ENCODE measurements at places on chromosomes 4 and X.

- no peak for DNase-seq
Measured at GRCh38 chr4:20376070-20376469, 124.4 kb downstream of the SLIT2 start.

DNA sequence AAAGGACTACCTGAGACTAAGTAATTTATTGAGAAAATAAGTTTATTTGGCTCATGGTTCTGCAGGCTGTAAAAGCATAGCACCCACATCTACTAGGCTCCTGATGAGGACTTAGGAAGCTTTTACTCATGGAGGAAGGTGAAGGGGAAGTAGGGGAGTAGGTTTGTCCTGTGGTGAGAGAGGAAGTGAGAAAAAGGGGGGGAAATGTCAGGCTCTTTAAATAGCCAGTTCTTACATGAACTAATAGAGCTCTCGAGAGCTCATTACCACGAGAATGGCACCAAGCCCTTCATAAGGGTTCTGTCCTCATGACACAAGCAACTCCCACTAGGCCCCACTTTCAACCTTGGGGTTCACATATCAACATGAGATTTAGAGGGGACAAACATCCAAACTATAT is 125.5 kb upstream of the NRK start:
- no peak for DNase-seq

GRCh38 chr4:20249333-20249732 is 2.4 kb upstream of the SLIT2 start:
- DNase-seq: peak; percentile 46

- no peak for DNase-seq
Measured at GRCh38 chr4:122692641-122693520, 39.6 kb upstream of the BBS12 start.

DNA sequence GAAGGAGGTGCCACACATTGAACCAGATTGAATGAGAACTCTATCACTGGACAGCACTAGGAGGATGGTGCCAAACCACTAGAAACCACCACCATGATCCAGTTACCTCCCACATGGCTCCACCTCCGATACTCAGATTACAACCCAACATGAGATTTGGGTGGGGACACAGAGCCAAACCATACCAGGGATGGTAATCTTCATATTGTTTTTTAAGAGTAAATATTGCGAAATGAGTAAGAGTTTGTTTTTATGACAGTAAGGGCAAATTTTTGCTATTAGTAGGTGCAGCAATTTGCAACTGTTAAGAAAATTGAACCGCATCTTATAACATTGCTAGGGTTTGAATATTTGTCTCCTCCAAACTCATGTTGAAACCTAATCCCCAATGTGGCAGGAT is 891.5 kb downstream of the NLGN4X start:
- no peak for DNase-seq

- DNase-seq: peak; percentile 40
Measured at GRCh38 chr4:38128478-38129459, 168.6 kb downstream of the PTTG2 start.

DNA sequence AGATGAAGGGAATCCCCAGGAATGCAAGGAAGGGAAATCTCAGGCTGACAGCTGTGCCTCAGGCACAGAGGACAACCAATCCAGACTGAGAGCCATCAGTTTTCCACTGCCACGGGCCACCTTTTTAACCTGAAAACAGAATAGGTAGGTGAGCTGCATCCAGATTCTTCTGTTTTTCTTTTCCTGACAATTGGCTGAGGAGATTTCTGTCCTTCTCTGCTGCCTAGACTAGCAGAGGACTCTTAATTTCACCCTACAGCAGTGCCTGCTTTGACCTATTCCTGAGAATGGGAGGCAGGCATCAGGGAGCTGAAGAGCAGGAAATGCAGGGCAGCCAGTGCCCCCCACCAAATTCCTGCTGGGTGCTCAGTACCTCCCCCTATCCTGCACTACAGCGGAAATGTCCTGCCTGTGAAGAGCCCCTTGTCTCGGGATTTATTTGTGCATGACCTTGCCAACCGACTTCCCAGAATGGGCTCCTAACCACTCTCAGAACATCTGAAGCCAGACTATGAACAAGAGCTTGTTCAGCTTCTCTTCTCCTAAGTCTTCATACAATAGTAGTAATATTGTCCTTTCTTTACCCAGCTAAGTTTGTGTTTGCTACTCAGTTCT is 65.1 kb downstream of the CASK start:
- DNase-seq: no peak

- DNase-seq: no peak
Measured at GRCh38 chrX:155086961-155087735, 15.8 kb downstream of the BRCC3 start.

DNA sequence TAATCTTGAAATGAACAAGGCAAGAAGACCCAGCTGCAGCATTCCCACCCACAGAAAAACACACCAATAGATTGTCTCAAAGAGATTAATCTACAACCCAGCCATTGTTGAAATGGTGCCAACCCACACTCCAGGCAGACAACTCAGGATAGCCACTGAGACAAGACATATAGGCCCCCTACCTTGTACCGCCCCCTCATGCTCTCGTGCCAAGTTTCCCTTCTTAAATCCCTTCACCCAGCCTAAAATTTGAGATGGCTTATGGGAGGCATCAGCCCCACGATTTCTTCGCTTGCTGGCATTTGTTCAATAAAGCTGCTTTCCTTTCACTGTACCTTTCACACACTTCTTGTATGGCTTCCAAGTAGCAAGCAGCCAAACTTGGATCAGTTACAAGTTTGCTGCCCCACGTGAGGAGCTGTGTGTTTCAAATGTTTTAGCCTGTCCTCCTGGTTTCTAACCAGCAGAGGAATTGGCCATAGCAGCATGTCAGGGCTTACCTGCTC is 1754.1 kb downstream of the C4orf33 start:
- DNase-seq: no peak

GRCh38 chr4:108620933-108621905 is 843 bp downstream of the RPL34 start:
- no peak for DNase-seq

DNA sequence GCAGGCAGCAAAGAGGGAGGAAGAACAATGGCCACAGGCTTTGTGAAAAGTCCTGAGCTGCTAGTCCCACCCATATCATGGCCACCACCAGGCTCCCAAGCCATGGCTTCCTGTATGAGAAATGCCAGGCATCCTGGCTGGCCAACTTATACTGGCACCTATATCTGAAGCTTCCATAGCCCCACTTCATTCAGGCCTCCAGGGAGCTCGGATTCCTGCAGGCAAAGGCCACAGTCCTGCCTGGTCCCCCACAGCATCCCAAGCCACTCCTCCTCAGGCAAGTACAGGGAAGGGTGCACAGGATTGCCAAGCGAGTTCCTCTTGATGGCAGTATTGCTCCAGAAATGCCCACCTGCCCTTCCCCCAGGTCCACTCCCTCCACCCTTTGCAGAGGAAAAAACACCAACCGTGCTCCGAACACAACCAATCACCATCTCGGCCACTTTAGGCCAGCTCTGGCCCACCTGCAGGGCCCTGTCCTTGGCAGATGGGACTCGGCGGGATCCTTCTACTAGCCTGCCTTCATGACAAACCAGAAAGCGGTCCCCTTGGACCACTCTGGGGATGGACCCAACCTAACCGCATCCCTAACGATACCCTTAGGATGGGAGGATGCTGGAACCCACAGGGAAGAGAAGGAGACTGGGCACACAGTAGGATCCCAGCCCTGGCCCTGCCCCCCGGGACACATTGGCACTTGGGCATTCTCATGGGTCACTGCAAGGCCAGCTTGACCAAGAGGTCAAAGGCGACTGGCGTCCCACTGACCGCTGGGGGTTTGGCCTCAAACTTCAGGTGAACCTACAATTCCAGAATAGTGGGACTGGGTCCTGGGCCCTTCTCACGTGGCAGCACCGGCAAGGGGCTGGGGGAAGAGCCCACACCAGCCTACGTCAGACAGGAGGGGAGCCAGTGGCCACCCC is 220.4 kb upstream of the AGTR2 start:
- DNase-seq: no peak

All from HCEC 1CT (cell line).